NCI-H146 (cell line): ENCODE measurements at places on chromosomes 1 and 21.

DNA sequence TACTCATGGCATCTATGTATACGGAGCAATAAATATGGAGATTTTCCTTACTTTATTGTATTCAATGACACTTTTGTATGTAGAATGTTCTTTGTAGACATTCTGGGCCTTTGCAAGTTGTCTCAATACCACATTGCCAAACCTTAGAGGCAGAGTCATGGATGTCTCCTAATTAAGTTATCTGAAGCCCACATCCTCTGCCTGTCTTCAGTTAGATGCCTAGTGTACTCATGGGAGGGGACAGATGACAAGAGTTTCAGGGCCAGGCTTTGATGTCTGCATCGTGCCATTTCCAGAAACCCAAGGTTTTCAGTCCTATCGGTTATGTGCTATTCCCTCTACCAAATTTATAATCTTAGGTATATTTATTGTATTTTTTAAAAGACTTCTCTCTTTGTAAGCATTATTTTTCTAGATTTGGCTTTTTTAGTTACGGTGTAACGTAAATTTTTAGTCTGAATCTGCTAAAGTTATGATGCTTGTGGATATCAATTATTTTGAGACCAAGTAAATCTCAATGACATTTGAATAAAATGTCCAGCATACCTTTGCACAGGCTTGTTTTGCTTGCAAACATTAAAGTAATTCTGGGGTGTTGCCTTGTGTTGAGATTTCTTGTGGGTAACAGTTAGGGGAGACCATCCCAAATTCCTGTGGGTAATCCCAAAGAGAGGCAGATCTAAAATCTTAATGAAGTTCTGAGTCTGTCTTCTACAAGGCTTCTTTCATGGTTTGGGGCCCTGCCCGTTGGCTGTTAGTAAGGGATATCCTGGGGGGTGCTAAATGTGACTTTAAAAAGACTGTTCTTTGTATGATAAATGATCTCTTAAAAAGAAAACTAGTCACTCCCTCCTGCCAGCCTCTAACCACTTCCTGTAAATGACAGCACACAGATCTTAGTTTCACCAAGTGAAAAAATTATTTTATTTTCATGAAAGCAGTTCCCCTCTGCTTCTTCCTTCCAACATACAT is 8.0 kb upstream of the MACF1 start:
- no peak for DNase-seq

GRCh38 chr1:203325418-203326091 is 20.2 kb downstream of the BTG2 start:
- peak; percentile 88 for DNase-seq

GRCh38 chr1:160404094-160404493 is 3.7 kb downstream of the VANGL2 start:
- no peak for DNase-seq

GRCh38 chr1:222750651-222751050 is 13.6 kb downstream of the FAM177B start:
- no peak for DNase-seq

GRCh38 chr1:114094675-114095074 is 59.0 kb downstream of the SYT6 start:
- no peak for DNase-seq

DNA sequence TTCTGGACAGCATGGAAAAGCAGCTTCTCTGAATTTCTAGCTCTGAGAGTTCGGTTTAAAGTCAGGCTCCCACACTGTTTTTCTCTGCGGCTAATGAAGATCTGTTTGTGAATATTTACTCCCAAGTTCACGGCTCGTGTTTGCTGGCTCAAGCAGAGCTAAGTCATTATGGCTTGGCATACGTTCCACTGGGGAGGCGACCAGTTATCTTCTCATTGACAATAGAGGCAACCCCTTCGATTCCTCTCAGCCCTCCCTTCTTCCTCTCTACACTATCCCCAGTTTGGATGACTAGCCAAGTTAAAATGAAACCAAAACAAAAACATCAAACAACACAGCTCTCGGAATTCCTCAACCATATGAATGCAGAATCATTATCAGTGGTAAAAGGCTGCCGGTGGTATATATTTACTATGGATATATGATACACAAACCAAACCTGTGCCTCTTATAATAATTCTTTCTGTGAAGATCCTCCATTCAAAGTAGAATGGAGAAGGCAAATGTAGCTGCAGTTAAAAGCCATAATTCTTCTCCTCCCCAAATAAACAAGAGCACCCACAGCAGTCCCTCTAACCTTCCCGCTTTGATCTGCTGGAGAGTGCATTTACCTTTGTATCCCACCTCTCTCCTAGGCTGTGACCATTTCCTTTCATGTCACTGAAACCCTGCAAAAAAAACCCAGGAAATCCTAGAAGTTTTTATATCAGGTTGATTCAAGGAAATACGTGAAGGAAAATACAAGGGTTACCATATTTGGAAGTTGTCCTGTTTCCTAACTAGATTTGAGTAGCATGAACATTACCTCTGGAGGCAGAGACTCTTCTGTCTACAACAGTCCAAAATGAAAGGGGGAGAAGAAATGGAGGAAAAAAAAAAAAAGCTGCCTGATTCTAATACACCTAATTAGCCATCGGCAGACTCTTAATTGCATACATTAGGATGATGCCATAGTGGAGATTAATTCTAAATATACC is 108.3 kb upstream of the USH2A start:
- DNase-seq = peak; percentile 33

DNA sequence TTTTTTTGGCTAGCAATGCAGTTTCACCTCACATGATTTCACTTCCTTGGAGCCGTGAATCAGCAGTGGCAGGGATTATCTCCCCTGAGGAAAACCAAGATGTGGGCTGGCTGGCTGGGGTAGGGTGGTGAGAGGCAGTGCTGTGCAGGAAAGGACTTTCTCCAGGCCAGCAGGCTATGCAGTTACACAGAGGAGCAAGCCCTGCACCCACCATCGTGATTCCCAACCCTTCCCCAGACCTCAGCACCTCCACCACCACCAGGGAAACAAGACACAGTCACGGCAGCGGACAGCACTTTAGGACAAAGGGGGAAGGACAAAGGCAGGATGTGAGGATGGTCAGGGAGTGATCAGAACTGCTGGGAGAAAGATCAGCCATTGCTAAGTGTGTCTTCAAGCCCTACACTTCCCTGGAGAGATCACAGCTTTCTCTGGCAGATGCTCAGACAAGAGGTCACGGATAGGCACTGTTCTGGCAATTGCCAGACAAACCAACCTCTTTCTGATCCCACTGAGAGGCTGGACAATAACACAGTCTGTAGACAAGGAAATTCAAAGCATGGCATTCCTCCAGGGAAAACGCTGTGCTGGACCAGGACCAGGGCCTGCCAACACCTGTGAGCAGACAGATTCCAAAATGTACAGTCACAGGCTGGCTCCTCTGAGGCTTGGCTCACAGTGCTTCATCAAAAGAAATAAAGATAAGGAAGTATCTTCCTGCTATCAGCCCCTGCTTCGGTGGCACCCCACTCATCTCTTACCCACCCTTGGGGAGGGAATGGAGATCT is 509.4 kb downstream of the SMYD3 start:
- no peak for DNase-seq

DNA sequence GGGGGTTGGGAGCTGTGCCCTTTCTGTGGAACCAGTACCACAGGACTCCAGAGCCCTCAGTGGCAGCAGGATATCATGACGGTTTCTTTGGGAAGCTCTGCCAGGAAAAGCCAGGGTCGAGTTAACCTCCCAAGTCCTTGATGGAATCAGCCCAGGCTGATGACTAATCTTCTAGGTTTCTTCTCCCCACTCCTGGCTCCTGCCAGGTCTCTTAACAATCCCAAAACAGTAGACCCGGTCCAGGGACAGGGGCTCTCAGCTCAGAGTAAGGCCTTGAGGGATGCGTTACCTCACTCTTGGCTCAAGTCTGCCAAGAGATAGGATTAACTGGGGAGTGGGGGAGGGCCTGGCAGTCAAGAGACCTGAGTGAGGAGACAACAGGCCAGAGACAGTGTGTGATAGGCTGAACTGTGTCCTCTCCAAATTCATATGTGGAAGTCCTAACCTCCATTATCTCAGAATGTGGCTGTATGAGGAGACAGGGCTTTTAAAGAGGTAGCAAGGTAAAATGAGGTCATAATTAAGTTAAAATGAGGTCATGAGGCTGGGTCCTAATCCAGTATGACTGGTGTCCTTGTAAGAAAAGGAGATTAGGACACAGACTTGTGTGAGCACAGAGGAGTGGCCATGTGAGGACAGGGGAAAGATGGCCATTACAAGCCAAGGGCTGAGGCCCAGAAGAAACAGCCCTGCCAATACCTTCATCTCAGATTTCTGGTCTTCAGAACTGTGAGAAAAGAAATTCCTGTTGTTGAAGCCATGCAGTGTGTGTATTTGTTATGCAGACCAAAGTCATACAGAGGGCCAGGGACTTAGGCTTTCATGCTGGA is 95.0 kb downstream of the BEND5 start:
- no peak for DNase-seq

- DNase-seq = peak; percentile 90
These were observed 87.3 kb downstream of the RPS6KC1 start for GRCh38 chr1:213138391-213138790.

DNA sequence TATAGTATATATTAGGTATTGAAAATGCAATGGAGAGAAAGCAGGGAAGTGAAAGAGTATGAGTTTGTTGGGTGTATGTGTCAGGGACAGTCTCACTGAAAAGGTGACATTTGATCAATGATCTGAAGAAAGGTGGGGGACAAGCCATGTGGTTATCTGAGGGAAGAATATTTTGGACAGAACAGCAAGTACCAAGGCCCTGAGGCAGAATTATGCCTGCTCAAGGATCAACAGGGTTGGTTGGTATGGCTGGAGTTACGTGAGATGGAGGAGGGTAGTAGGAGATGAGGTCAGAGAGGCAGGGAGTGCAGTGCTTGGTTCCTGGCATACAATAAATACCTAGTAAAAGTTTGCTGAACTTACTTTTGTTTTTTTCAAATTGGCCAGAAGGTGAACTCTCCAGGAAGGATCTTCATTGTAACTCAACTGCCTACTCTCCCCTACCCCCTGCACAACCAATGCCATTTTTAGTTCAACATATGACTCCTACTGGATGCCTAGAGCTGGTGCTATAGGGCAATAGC is 1.8 kb downstream of the LAMTOR2 start:
- no peak for DNase-seq

DNA sequence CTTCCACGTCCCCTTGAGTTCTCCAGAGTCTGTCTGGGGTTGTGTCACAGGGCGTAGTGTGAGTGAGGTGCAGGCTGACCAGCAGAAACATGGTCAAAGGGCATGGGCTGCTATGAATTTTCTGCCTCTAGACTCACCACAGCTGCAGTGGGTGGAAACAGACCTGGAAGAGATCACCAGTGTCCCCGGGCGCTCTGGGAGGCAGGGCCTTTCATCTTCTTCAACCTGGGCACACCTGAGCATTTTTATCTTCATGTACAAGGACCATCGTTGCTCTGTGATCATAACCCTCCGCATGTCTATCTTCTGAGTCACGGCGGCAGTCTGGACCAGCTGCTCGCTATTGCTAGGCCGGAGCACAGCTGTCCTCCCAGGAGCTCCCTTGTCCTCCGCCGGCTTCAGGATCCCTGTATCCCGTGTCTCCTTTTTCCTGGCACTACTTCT is 29.6 kb downstream of the DEGS1 start:
- no peak for DNase-seq

DNA sequence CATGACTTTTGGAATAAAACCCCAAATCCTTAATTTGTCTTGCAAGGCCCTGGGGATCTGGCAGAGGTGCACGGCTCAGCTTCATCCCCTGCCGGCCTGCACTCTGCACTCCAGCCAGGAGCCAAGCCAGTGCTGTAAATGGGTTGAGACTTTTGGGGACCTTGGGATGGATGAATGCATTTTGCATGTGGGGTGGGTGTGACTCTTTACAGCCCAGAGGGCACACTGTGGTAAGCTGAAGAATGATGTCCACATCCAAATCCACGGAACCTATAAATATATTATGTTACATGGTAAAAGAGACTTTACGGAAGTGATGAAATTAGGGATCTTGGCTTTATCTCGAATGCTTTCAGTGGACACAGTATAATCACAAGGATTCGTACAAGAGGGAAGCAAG is 177.8 kb downstream of the EDEM3 start:
- no peak for DNase-seq

GRCh38 chr1:210702506-210702905 is 373.8 kb downstream of the HHAT start:
- no peak for DNase-seq

- DNase-seq = no peak
These were observed 194.5 kb upstream of the PLD5 start for GRCh38 chr1:242718967-242719366.

GRCh38 chr1:72326494-72326893 is 44.2 kb upstream of the NEGR1 start:
- no peak for DNase-seq
